ENCODE measurements at places on chromosomes 3 and 15.

GRCh38 chr3:47283193-47283537 lies 421 bp downstream of the KLHL18 start:
- DNase-seq: no peak

DNA sequence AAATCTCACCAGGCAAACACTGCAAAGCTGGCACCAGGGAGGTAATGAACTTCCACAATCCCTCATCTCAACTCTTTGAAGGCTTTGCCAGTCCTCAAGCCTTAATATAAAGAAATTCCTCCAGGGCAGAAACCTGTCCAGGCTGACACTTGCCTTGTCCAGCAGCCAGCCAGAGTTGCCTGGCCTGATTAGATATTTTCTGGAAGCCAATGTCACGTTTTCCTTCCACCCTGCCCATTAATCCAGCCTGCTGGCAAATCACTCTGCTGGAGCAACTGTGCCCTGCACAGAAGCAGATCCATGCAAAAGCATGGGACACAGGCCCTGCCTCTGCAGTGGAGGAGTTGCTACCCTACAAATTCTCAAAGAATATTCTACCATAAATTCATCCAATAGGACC lies 56.5 kb downstream of the HEG1 start:
- no peak for DNase-seq

DNA sequence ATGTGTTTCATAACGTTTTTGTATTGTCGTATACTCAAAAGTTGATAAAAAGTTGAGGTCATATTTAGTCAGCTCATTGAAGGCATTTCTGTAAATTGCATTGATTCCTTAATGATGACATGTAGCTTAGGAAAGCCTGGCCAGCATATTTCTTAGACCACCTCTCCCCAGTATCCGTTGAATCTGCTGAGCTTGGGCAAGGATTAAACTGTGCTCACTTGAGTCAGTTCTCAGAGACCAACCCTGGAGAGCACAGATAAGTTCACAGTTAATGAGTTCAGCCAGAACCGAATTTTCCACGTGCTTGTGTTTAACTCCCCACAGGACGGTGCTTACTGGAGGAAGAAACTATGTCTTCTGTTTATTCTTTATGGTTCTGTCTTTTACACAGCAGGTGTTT lies 132.7 kb downstream of the SLC25A26 start:
- no peak for DNase-seq

GRCh38 chr15:49898575-49899283 lies 220.3 kb downstream of the ATP8B4 start:
- no peak for DNase-seq

- no peak for DNase-seq
Measured at GRCh38 chr3:8903191-8903590, 60.1 kb downstream of the RAD18 start.

DNA sequence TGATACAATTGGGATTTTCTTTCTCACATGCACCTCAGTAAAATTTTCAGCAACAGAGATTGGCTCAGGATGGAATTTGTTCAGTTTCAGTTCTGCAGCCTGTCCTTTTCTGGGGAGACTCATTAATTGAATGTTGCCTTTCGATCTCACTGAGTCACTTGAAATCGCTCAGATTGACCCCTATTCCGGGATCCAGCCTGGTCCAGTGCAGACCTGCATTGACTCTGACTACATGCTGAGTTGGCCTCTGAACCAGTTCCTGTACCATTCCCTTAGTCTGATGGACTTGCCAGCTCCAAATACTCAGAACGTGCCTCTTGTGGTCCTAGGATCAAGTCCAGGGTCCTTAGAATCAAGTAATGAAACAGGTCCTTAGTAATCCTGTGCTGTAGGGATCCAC lies 9.4 kb downstream of the IGF1R start:
- no peak for DNase-seq

- DNase-seq: no peak
Measured at GRCh38 chr15:96123028-96123400, 207.5 kb upstream of the NR2F2 start.

- DNase-seq: no peak
Measured at GRCh38 chr3:11140030-11140712, 14.1 kb upstream of the HRH1 start.

DNA sequence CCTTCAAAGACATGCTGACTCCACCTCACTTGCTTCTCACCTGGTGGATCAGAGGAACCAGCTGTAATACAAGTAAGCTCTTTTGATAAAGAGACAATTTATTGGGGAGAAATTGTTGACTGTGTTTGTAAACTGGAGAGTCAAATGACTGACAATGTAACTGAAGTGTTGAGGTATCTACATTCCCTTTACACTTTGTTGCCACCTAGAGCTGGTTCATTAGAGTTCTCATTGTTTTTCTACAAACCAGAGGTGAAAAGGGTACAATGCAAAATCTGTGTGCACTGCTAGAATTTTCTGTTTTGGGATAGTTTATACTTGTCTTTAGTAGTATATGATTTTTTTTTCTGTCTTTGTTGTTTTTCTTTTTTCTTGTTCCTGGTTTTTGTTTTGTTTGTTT lies 8.7 kb upstream of the LRRC58 start:
- no peak for DNase-seq

GRCh38 chr15:41584636-41585126 lies 25.7 kb downstream of the TYRO3 start:
- no peak for DNase-seq

All from T1000 (cell line).